Posterior cingulate gyrus (tissue), 11 donors: ENCODE measurements at places on chromosomes 2 and 18.

GRCh38 chr2:227267410-227268115, 57.5 kb upstream of the MFF start:
- DNase-seq, result no peak

GRCh38 chr2:153072813-153073212, 354.4 kb downstream of the ARL6IP6 start:
- no peak for DNase-seq

DNA sequence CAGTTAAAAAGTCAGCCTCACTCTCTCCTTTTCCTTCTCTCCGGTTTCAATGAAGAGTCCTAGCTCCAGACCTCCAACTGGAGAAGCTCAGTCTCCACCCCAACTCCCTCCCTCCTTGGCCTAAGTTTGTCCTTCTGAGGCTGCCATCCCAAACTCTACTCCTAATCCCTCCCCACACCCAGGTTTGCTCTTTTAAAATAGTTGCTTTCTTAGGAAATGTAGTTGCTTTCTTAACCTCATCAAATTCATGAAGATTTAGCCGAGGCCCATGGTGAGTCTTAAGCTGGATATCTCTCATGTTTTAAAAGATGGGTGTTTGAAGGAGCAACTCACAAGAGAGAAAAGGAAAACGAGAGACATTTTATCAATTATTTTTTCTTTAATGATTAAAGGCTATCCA, 937 bp upstream of the LANCL1 start:
- peak; percentile 52 for DNase-seq

DNA sequence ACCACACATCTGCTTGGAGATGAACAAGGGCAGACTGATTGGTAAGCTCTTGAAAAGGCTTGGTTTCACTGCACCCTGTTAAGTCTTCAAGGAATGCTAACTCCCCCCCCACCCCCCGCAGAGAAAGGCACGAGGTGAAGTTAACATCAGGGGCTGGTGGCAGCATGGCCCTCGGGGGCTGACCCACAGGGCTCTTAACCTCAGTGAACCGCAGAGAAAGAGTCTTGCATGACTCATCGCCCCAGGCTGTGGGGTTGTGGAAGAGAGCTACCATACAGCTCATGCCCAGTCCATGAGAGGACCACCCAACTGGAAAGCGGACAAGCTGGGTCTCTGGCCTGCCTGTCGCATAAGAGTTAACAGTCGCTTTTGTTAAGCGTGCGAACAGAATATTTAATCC, 10.6 kb upstream of the CEP68 start:
- DNase-seq, result no peak

- no peak for DNase-seq
Measured at GRCh38 chr2:233433029-233433428, 78.7 kb downstream of the DGKD start.

DNA sequence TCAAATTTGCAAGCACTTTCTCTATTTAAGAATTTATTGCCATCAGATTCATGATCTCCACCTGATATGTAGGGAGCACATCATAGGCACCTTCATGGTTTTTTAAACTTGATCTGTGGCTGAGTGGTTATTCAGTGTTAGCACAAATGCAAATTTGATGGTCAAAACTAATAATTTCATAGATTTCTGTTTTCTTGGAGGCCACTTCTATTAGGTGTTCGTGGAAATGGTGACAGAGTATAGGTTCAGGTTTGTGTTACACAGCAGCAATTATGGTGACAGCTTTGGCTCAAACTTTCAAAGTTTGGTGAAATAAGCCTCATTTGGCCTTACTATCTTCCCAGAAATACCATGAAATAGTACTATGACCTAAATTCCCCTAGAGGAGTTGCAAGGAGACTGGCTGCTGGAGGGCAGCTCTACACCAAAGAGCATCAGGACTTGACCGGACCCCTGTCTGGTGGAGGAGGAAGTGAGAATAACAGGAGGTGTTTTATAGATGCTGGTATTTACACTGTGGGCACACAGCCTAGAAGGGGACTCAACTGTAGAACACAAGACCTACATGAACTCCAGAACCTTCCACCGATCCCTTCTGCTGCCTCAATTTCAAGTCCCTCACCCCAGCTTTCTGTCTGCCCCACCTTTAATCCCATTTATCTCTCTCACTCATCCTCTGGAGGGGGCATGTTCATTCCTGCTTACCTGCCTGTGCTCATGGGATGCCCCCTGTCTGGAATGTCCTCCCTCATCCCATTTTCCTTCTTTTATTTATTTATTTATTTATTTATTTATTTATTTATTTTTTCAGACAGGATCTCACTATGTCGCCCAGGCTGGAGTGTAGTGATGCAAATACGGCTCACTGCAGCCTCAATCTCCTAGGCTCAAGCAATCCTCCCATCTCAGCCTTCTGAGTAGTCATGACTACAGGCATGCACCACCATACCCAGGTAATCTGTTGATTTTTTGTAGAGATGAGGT, 132.9 kb upstream of the SIX2 start:
- no peak for DNase-seq

DNA sequence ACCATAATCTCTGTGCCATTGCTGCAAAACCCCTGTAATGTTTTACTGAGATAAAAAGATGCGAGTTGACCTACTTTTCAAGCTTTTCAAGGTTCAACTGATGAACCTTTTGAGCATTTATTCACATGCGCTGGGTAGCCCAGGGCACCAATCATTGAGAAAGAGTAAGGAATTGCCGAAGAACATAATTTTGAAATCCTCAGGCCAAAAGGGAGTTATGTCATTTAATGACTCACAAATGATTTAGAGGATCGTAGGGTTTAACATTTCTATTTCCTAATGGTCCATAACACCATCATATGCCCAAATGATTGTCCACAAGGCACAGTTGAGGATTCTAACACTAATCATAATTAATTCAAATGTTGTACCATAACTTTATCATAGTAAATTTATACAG, 20.2 kb upstream of the DLX1 start:
- no peak for DNase-seq

DNA sequence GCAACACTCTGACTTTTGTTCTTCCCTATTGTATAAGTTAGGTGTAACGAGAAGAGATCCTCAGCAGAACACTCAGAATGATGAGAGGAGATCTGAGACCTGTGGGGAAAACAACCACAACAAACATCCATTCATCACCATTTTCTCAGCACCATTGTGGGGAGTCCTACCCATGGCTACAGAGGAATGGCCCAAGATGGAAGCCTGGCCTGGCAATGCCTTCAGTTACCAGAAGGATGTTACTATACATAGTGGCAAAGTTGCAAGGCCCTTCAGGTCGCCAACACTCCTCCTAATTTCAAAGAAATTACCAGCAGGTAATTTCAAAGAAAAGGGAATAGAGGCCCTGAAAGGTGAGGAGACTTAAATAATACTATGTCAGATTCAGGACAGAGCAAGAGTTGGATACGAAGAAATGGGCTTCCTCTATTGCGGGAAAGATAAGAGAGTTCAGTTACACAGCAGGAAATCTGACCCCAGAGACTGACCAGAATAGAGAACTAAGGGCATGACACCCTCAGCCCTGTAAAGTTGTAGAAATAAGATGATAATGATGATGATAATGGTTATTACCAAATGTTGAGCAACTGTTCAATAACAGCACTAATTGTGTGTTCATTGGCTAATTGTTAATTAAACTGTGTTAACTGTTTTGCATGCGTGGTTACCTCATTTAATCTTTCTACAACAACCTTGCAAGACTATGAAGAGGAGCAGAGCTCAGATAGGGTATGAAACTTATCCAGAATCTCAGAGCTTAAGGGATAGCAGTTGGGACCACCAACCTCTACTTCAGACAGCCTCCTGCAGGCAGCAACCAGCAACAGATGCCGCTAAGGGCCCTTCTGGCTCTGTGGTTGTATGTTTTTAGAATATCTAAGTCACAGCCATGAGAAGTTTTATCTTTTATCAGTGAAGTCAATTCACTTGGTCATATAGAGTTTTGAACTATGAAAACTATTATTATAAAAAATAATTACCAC, 37.5 kb downstream of the DHRS9 start:
- no peak for DNase-seq

- no peak for DNase-seq
Measured at GRCh38 chr18:11437046-11437445, 172.3 kb upstream of the SLC35G4 start.

DNA sequence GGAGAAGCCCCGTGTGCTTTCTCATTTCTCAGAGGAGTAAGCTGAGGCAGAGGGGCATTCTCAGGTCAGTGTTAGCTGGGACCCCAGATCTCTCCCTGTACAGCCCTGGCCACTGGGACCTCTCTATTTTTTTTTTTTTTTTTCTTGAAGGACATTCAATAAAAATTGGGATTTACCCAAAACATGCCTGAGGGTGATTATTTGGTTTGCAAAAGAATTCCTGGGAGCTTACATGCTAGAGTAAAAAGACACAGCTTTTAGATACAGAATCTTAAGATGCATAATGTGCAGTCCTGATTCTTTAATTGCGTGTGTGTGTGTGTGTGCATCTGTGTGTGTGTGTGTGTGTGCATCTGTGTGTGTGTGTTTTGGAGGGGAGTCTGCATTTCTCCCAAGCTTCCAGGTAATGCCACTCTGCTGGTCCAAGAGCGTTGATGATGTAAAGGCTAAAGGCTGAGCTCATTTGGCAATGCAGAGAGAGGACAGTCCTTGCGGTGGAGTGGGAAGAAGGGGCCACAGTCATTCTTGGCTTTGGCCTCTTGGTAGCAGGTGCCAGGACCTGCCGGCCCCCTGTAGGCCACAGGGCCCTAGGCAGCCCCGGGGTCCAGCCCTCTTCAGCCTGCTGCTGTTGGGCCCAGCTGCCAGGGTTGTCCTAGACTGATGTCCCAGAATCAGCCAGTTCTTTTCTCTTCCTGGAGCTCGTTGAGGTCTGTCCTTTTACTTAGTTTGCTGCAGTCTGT, 74.1 kb upstream of the MCFD2 start:
- DNase-seq, result no peak

GRCh38 chr2:234368861-234369261, 128.0 kb downstream of the ARL4C start:
- no peak for DNase-seq

DNA sequence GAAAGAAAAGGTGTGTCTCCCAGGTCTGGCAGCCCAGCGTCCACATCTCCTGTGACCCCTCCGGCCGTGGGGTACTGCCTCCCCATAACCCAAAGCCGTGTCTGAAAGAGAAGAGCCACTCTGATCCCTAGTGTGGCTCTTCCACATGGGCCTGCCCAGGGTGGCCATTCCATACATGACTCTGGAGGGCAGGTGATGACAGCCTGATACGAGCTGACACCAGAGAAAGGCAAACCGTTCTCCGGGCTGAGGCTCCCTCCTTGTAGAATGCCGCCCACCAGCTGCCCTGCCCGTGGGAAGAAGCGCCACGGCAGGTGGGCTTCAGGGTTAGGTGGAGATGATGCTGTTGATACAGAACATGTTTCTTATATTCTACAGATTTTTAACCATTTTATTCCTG, 451.6 kb upstream of the SALL3 start:
- DNase-seq, result no peak

- DNase-seq, result no peak
Measured at GRCh38 chr18:27143580-27144287, 41.4 kb downstream of the CHST9 start.

DNA sequence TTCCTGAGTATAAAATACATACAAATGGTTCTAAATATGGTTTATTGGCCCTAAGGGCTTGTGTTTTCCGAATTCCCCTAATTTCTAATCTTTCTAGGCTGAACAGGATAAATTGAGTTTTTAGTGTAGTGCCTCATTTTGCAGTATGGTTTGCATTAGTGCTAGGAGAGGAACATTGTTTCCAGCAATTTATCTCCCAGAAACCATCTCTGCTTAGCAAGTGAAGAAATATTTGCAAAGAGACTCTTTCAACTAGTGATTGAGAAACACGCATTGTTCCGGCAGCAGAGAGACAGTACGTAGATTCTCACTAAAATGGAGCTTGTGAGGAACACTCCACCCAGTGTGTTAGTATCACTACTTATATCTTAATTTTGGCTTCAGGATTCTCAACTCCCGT, 177.8 kb upstream of the EPAS1 start:
- DNase-seq, result no peak

- DNase-seq, result peak; percentile 56
Measured at GRCh38 chr2:201452058-201452921, 750 bp downstream of the STRADB start.

GRCh38 chr2:10452956-10453904, 5.1 kb upstream of the ODC1 start:
- DNase-seq, result no peak

DNA sequence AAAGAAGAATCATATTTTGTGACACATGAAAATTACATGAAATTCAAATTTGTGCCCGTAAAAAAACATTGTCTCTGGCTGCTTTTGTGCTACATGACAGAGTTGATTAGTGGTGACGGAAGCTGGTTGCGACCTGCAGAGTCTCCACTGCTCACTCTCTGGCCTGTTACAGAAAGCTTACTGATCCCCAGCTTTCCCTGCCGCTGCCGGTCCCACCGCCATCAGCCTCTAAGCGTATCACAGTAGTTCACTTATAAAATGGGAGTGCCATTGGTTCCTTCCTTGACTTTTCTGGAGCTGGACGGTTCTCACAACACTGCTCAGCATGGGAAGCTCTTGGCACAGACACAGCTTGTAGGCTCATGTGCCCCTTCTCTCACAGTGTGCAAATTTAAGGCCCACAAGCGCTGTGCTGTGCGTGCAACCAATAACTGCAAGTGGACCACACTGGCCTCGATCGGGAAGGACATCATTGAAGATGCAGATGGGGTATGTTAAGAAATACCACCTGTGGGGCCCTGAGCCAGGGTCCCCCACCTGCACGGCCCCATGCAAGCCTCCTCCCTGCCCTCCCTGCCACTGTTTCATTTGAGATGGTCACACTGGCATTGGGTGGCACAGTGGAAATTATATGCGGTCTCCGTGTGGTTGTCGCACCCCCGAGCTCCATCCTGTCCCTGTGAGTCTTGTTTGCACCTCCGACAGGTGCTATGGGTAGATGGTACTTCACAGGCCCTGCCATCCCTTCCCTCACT, 81.3 kb downstream of the DGKD start:
- DNase-seq, result no peak

DNA sequence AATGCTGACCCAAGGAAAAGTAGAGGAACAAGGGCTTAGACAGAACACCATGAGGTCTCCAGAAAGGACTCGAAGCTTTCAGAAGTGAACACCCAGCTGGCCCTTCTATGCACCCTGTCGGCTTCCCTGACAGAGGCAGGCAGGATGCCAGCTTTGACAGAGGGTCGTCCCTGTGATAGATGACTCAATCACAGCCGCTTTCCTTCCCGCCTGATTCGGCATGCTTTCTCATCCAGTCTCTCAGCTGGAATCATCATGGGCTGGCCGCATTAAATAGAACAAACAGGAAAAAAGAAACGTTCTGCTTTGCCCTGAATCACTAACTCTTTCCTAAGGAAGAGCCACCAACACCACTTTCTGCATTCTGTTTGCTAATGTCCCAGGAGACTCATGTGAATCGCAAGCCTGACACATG, 140.3 kb upstream of the RAB12 start:
- peak; percentile 62 for DNase-seq

DNA sequence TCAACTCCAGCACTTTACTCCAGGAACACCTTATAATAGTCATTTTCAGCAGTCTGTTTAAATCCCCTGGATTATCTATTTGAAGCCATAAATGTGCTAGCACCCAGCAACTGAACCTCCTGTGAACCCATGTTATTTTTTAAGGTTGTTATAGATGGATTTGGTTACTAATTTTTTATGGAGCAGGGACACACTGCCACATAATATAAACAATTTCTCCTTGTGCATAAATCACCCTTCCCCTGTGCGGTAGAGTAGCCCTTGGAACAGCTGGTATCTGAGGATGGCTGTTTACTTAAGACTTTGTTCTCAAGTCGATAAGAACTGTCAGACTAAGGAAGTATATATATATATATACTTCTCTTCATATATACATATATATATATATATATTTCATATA, 367.4 kb downstream of the EPHA4 start:
- DNase-seq, result no peak
